ENCODE measurements at places on chromosomes 3 and 15.
A peak's percentile ranks its signal among the peaks of the same experiment; 100 is the strongest.

- no peak for DNase-seq
Observed at GRCh38 chr3:11145888-11146287, 8.4 kb upstream of the HRH1 start.

DNA sequence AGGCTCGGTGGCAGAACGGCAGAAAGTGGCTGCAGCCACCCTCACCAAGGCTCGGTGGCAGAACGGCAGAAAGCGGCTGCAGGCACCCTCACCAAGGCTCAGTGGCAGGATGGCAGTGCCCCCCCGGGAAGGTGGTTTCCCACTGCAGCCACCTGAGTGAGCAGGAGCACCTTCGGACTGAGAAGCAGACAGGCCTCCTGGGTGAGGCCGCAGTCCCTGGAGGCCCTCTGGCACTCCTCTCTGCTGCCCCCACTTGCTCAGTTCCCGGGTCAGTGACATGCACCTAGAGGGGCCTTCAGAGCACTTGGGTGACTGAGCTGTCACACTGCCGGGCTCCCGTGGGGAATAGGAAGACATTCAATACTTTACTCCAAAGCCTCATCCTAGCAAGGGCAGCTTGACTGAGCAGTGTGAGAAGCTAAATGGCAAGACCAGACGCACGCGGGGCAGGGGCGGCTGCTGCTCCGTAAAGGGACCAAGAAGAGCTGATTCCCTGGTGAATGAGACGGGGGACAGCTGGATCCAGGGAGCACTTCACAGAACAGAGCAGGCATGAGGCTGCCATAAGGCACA lies 62.7 kb downstream of the PCSK6 start:
- peak; percentile 56 for DNase-seq

GRCh38 chr3:149603126-149604074 lies 54.4 kb downstream of the WWTR1 start:
- DNase-seq: no peak

DNA sequence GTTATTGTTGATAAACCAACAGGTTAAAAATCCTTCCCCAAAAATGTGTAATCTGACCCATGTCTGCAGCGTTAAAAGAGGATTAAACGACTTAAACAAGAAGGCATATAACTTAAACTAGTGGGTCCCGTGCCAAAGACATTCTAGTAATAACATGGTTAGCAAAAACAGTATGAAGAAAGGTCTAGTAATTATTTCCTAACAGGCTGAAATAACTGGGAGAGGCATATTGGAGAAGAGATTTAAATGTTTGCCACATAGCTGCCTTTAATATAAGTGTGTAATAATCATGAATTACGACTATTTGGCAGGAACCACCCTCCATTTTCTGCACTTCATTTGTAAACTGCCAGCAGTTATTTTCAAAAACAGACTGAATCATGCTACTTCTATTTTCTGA lies 67.7 kb upstream of the CSPG5 start:
- DNase-seq: no peak

GRCh38 chr15:35721751-35722150 lies 175.8 kb upstream of the DPH6 start:
- no peak for DNase-seq

DNA sequence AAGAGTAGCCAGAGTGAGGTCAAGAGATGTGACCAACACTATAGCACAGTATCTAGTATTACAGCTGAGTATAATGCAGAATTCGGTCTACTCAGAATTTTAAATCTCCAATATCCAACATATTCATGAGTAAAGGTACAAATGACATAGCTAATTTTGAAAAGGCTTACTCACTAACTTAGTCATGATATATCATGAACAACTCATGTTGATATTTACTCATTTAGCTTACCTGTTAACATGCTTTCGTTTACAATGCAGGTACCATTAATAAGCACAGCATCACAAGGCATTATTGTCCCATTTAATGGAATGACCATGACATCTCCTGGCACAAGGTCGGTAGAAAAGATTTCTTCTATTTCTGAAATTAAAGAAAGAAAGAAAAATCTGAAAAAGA lies 36.9 kb downstream of the ATP13A3 start:
- no peak for DNase-seq

DNA sequence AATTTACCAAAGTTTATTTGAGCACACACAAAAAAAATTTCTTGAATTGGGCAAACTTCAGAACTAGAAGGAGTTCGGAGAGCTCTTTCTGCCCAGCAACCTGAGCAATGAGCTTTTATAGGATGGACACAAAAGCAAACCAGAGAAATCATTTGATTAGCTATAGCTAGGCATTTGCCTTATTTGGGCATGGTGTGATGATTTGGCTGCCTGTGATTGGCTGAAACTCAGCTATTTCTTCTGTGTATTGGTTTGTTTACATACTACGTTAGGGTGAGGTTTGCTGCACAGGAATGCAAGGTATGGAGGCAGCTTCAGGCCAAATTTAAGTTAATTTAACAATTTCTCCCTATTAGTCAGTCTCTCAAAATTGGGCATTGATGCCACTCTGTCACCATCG lies 65.1 kb downstream of the NEK11 start:
- DNase-seq: no peak

GRCh38 chr3:136296960-136297359 lies 46.8 kb downstream of the PCCB start:
- no peak for DNase-seq

GRCh38 chr3:150467381-150467780 lies 59.3 kb downstream of the TSC22D2 start:
- no peak for DNase-seq

DNA sequence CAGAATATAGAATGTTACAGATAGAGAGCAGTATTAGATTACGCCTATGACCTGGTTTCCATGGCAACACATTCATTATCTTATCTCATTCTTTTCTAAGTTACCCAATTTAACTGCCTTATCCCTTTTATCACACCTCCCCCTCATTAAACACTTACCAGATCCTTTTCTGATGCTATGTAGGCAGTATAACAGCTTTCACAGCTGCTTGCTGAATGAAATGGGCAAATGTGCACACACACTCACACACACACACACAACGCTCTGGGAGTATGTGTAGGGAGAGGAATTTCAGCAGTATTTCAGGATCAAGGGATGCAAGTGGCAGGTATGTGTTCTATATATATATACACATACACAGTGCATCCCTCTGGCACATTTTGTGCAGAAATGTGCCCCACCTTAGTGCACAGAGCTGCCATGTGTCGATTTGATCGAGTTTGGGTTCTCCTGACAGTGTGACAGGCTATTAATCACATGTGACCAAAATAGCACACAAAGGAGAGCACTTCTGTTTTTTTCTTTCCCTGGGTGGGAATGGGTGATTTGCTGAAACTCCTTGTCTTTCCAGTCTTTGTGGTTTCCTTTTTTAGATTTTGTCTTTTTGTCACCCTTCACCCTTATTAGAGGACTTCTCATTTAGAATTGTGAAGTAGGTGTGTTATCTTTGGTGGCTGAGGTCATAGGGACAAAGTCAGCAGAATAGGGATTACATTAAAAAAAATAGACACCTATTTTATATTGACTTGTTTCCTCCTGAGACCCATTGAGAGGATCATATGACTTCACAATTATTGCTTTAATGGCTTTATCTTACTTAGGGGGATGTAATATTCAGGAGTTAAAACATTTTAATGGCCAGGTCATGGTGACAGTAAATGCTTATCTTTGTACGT lies 553.7 kb downstream of the PDCD6IP start:
- DNase-seq: no peak

DNA sequence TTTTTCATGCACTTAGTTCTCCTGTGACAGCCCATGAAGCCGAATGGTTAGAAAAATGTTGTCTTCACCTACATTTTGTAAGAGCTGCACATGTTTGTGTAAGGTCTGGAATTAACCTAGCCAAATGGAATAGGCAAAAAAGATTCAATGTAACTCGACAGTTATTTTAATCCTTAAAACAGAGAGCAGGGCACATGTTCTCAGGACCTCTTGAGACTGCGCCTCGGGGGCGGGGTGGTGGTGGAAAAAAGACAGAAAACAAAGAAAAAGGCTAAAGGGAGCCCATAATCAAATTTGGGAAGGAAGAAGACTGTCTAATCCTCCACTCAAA lies 702 bp upstream of the CSNK1G1 start:
- DNase-seq: no peak

- DNase-seq: no peak
Observed at GRCh38 chr3:119258915-119259314, 18.2 kb upstream of the B4GALT4 start.

- no peak for DNase-seq
Observed at GRCh38 chr3:33067484-33067883, 29.5 kb downstream of the GLB1 start.

DNA sequence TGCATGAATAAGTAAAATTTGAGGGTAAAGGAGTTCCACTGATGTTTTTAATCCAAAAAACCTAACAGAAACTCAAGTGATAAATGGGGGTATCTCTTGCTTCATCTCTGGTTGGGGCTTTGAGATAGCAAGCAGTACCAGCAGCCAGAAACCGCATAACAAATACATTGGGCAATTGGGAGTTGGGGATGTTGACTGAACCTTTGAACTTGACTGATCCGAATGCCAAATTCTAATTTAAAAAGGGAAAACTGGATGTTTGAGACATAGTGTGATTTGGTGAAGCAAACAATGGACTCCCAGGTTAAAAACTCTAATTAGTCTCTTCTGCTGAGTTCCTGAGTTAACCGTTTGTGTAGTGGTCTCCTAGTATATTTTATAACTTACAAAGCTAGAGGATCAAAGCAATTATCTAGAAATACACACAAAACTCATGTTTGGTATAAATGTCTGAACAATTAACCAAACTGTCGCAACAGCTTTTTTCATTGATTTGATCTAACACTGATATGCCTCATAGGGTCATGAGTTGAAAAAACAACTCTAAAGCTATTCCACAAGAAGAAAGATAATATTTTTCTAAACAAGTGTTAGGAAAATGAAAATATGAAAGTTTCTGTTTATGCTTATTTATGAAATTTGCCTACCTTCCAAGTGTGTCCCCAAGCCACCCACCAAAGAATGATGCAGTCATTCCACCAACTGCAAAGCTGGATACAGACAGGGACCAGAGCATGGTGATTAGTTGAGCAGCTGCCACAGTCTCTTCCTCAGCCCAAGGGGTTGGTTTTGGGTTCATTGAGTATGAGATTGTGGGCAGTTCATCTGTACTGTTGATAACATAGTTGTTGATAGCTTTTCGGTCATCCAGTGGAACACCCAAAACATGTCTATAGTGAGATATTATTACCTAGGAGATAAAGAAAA lies 12.4 kb downstream of the SLC2A2 start:
- DNase-seq: no peak

GRCh38 chr3:177652556-177653291 lies 455.4 kb upstream of the TBL1XR1 start:
- no peak for DNase-seq

DNA sequence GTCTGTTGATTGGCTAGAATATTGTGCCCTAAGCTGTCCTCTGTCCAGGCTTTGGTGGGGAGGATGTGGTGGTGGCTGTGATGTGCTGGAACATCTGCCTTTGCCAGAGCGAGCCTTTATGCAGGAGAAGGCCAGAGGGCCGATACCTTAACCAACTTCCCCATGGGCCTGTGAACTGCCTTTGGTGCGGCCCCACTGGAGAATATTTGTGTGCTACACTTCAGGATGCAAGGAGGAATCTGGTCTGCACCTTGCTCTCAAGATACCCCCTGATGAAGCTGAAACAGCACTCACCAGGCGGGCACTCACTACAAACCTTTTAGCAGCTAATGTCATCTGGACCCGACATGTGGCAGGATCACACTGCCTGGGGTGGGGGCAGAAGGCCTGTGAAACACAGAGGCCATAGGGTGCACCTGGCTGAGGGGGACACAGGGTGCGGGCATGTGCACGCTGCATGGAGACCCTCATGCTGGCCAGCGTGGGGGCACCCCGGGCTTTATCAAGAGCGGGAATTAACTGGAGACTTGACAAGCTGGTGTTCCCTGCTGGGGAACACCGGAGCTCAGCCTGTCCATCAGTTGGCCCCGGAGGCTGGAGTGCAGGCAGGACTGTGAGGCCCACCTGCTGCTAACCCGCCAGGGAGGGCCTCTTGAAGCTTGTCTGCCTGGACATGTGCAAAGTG lies 16.4 kb downstream of the PRR23E start:
- DNase-seq: no peak

GRCh38 chr15:39936681-39937080 lies 2.8 kb downstream of the EIF2AK4 start:
- no peak for DNase-seq

DNA sequence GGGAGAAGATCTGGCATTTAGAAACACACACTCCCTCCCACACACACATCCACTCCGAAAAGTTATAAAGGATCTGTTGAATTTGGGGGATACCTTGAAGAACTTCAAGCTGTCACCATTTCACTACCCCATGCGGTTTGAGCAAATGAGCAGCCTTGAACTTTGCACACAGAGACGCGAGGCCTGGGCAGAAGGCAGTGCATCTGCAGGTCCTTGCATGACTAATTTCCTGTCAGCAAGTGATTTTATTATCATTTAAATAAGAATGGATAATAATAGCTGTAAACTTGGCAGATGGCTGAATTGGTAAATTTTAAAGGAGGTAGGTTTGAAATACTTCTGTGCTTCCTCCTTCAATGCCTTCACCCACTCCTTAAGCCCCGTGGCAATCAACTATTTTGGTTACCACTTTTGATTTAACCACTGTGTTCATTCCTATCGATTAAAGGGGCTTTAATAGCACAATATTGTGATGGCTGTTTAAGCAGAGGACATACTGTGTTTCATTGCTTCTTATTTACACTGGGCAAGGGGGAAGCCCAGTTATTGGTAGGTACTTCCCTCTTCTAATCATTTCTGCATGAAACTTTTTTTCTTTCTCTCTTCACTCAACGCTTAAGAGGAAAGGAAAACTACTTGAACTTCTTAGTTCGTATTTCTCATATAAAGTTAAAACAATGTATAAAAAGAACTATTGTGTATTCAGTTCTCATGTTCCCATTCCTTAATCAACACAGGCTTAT lies 108.1 kb downstream of the ROBO2 start:
- no peak for DNase-seq

- no peak for DNase-seq
Observed at GRCh38 chr3:71047616-71048531, 535.7 kb downstream of the FOXP1 start.

DNA sequence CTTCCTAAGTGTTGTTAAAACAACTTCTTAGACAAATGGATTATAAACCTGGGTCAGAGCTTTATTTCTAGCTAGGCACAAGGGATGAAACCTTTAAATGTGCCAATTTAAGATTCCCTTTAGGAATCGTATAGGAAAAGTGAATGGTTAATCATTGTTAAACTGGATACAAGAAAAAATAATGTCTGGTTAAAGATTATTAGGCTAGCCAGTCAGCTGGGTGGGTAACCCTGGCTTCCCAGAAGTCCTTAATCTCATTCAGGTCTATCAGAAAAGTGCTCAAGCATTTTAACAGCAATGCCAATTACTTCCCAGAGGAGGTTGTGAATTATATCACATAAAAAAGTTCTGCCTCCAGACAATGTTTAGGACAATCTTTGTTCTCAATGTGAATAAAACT lies 37.6 kb downstream of the NANOGP8 start:
- DNase-seq: no peak

DNA sequence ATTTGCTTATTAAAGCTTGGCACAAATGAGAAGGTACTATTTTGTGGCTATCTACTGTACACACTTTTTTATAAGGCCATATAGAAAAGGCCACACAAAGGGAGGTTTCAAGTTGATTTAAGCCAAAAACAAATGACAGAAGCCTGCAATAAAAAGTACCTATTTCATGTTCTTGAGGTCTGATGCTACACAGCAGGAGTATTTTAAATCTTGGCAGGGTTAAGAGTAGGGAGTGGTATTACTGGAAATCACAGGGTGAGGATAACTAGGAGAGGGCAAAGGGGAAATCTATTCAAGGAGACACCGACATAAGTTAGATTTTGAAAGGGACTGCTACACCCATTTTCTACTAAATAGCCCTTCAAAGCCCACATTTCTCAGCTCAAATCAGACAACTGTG lies 146.2 kb downstream of the GREM1 start:
- DNase-seq: no peak

All from vagina (tissue), 2 donors.